ENCODE measurements at places on chromosomes 1 and 21. TPM values are rescaled to one million over a fixed set of nuclear protein-coding genes. Genes with fewer than 3 reads are reported as not detected.

CNKSR1 gene
- total RNA-seq = 0.17 TPM

VAV3 gene
- total RNA-seq = under 0.01 TPM

F5 gene
- not detected for total RNA-seq

FCRL1 gene
- not detected for total RNA-seq

TIAM1 gene
- 2.9 TPM for total RNA-seq

SYT11 gene
- 50.8 TPM for total RNA-seq

DIO1 gene
- under 0.01 TPM for total RNA-seq

CCDC185 gene
- 0.17 TPM for total RNA-seq

SH3BP5L gene
- 24.0 TPM for total RNA-seq

SGIP1 gene
- 34.6 TPM for total RNA-seq

IGSF3 gene
- total RNA-seq = 0.33 TPM

CRABP2 gene
- total RNA-seq = 248 TPM

SH3BGR gene
- total RNA-seq = 2.8 TPM

AIM2 gene
- not detected for total RNA-seq

PSMG1 gene
- total RNA-seq = 50.0 TPM

FAM151A gene
- not detected for total RNA-seq

SNX7 gene
- total RNA-seq = 46.5 TPM

RPE65 gene
- total RNA-seq = not detected

SMYD2 gene
- 31.3 TPM for total RNA-seq

MYOC gene
- 1.2 TPM for total RNA-seq

TACSTD2 gene
- 0.33 TPM for total RNA-seq

NBPF4 gene
- total RNA-seq = not detected

LAMC2 gene
- total RNA-seq = 2.3 TPM

COL8A2 gene
- total RNA-seq = 24.3 TPM

NPHS2 gene
- not detected for total RNA-seq

COX20 gene
- total RNA-seq = 8.8 TPM

BRINP3 gene
- total RNA-seq = not detected
